Stimulated activated CD8-positive, alpha-beta memory T cell treated with anti-CD3 and anti-CD28 coated beads, Interleukin-4, amount 100 ng/mL, for 48 hours (primary cell): ENCODE measurements at places on chromosomes 11 and 22.

DNA sequence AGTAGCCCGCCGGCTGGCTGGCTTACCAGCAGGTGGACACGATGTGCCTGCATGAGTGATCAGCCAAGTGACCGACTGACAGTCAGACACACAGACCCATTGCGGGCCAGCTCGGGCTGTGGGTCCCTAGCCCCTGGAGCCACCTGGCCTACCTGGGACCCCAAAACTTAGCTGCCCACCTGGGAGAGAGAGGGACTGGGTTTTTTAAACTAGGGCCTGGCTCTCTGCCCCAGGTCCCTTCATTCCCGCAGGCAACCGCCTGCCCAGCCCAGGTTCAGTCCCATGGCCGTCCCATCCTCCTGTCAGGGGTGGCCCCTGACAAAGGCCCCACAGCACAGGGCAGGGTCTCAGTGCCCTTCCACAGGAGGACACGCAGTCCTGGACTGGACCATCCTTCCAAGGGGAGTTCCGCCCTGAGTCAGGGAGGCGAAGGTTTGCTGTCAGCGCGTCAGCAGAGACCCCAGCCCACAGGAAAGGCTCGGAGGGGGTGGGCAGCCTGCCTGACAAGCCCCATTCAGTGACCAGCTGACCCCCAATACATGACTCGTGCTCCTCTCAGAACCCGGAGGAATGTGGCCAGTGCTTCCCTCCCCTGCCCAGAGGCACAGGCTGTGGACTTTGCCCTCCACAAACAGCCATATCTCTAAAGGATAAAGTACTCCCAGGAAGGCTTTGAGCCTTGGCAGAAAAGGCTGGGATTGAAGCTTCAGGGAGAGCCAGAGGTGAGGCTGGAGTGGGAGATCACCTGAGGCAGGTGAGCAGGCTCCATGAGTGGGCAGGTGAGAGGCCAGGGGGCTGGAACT lies 8.4 kb downstream of the SLCO2B1 start:
- DNase-seq = no peak

GRCh38 chr22:38032681-38033521 lies 24.3 kb upstream of the PICK1 start:
- DNase-seq = no peak

GRCh38 chr11:123103326-123103980 lies 41.5 kb upstream of the HSPA8 start:
- DNase-seq = no peak

DNA sequence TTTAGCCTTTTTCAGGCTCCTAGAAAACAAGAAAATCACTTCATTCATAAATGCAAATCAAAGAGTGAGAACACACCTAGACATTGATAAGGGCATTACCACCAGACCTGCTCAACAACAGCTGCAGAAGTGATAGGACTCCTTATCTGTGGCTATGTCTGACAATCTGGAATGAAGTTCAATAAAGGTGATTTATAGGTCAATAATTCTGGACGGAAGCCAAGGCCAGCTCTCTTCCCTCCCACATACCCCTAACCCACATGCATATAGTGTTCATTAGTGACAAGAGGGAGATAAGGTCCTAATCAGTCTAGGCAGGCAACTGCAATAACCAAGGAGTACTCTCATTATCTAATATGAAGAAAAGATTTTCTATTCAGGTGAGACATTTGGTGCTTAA lies 111.3 kb downstream of the ETS1 start:
- DNase-seq = no peak

DNA sequence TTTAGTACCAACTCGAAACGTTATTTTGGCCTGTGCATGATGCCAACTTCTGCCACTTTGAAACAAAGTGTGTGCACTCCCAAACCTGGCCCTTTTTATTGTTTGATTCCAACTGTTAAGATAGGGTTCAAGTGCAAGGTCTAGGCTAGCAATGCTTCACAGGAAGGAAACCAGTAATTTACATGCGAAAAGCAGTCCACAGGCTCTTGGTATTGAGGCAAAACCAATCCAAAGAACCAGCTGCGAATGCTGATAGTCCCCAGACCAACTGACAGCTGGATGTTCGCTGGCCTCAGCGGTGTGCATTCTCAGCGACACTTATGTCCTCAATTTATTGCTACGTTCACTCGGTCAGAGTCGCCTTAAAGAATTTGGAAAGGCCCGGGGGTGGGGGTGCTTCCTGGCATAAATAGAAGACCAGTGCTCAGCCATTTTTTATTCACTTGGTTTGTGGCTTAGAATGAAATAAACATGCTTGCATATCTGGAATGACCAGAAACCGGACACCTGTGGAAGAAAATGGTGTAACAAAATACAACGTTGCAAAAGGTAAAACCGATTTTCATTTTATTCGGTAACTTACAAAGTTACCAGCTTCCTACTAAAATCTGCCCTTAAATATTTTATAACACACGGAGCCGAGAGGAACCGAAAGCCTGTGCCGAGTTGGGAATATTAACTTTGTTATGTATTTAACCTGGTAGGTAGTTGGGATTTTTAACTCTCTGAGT lies 1.6 kb downstream of the CPT1A start:
- DNase-seq = peak; percentile 40

DNA sequence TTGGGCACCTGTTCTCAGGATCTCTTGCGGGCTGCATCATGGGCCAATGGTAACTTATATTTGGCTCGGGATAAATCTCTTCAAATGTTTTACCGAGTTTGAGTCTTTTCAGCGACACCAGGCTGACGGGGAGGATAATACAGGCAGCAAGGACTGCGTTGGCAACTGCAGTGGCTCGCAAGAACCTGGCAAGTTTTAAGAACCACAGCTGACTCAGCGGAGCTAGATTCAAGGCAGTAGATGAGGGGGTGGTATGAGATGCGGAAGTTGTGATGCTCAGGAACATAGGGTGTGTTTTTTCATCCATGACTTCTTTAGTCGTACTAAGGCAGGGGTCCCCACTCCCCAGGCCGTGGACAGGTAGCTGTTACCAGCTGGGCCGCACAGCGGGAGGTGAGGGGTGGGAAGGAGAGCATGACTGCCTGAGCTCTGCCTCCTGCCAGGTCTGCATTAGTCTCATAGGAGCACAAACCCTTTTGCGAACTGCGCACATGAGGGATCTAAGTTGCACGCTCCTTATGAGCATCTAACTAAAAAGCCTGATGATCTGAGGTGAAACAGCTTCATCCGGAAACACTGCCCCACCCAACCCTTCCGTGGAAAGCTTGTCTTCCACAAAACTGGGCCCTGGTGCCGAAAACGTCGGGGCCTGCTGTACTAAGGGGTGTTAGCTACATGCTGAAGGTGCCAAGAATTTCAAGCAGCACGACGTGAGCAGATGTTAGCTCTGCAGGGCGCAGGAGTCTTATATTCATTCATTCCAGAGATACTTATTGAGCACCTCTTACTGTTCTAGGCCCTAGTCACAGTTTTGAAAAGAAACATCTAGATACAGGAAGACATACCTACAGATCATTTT lies 6.4 kb upstream of the JAM3 start:
- DNase-seq = no peak
